CD4-positive, alpha-beta T cell (primary cell): ENCODE measurements at places on chromosomes 1 and 21. TPM values are rescaled to one million over a fixed set of nuclear protein-coding genes. Genes with fewer than 3 reads are reported as not detected.

CYP2J2 gene
- 0.33 TPM for total RNA-seq

GRCh38 chr1:13228343-13228781, 2.4 kb upstream of the PRAMEF18 start:
- no peaks in the 10 kb centered on the region for H3K27me3 ChIP-seq
- H3K4me1 ChIP-seq, result no peaks in the 10 kb centered on the region
- no peak overlapping the region for H3K27ac ChIP-seq
- no peaks in the 10 kb centered on the region for H3K36me3 ChIP-seq

DNA sequence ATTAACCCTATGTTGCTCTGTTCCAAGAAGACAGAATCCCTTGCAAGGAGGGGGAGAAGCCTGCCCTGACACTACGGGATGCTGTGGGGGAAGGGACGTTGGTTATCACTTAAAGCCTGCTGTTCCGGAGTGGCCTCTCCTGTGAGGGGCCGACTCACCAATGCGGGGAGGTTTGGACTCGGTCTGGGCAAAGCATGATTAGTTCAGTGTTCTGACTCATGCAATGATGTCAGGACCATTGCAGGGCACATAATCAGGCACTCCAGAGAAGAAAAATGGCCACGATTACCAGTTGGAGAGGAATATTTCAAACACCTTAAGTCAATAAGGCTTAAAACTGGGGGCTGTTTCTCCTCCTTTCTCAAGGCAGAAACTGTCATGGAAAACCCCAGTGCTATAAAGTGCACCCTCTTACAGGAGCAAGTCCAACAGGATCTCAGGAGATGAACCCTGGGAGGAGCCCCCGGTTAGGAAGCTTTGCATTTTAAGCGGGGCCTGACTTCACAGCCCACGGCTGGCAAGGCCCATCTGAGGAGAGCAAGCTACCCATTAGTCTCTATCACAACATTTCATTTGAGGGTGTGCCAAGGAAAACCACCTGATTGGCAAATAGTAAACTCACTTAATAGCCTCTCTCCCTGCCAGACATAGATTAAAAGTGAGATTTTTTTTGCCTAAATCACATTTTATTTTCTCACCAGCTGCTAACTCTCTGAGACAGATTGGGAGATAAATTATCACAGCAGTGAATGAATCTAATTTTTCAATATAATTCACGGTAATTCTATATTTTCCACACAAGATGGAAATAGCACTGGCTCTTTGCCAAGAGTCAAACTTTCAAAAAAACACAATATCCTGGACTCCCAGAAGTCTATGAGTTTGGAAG, 202.5 kb downstream of the C1orf94 start:
- DNase-seq, result no peak
- H3K27ac ChIP-seq, result no peak overlapping the region
- H3K4me3 ChIP-seq, result no peak overlapping the region
- peaks cover 31% of the 10 kb centered on the region for H3K27me3 ChIP-seq
- H3K4me1 ChIP-seq, result no peaks in the 10 kb centered on the region

TLCD4 gene
- total RNA-seq, result 0.11 TPM

CD1B gene
- total RNA-seq, result not detected

- H3K27ac ChIP-seq, result no peak overlapping the region
- H3K36me3 ChIP-seq, result no peaks in the 10 kb centered on the region
- H3K4me3 ChIP-seq, result no peak overlapping the region
- no peaks in the 10 kb centered on the region for H3K27me3 ChIP-seq
- no peaks in the 10 kb centered on the region for H3K4me1 ChIP-seq
Observed at GRCh38 chr1:107563441-107563840, 401.5 kb downstream of the VAV3 start.

MYBPHL gene
- not detected for total RNA-seq

FCGR2B gene
- not detected for total RNA-seq

DNA sequence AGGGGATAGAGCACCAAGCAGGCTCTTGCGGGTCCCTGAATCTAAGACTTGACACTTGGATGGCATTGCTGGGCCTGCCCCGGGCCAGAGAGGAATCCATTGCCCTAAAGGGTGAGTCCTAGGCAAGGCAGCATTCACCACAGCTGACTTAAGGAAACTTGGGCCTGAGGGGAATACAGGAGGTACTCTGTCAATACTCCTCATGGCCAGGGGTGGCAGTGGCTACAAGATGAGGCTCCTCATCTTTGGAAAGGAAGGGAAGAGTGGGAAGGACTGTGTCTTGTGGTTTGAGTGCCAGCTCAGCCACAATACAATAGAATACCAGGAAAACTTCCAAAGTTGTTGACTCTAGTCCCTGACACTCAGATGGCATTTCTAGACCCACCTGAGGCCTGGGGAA, 5.1 kb downstream of the KRTAP22-1 start:
- no peaks in the 10 kb centered on the region for H3K27me3 ChIP-seq
- no peak overlapping the region for H3K4me3 ChIP-seq
- no peak for DNase-seq

GRCh38 chr1:60228041-60228491, 154.5 kb upstream of the C1orf87 start:
- H3K4me3 ChIP-seq, result no peak overlapping the region
- no peaks in the 10 kb centered on the region for H3K36me3 ChIP-seq
- no peak for DNase-seq
- no peaks in the 10 kb centered on the region for H3K4me1 ChIP-seq

- H3K27me3 ChIP-seq, result peaks cover 12% of the 10 kb centered on the region
- no peak for DNase-seq
- no peak overlapping the region for H3K4me3 ChIP-seq
- H3K4me1 ChIP-seq, result no peaks in the 10 kb centered on the region
- no peaks in the 10 kb centered on the region for H3K36me3 ChIP-seq
- no peak overlapping the region for H3K27ac ChIP-seq
Observed at GRCh38 chr1:94325377-94326302, 88.3 kb upstream of the ARHGAP29 start.

DNAJC28 gene
- not detected for total RNA-seq

- no peaks in the 10 kb centered on the region for H3K27me3 ChIP-seq
- peaks cover 18% of the 10 kb centered on the region for H3K36me3 ChIP-seq
- no peak overlapping the region for H3K27ac ChIP-seq
- no peaks in the 10 kb centered on the region for H3K4me1 ChIP-seq
- DNase-seq, result no peak
- no peak overlapping the region for H3K4me3 ChIP-seq
Observed at GRCh38 chr1:174217787-174218574, 58.7 kb downstream of the RABGAP1L start.

DNA sequence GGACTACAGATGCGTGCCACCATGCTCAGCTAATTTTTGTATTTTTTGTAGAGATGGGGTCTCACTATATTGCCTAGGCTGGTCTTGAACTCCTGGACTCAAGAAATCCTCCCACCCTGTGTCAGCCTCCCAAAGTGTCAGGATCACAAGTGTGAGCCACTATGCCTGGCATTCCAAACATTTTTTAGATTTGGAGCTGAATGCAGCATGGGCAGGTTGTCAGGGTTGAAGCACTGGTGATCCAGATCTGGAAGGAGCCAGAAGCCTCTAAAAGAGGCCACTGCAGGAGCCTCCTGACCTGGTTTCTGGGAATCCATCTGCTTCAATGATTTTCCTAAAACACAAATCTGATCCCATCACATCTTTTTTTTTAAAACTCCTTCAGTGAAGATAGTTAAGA, 1.8 kb upstream of the CTPS1 start:
- peaks cover 25% of the 10 kb centered on the region for H3K4me1 ChIP-seq
- H3K27ac ChIP-seq, result no peak overlapping the region
- H3K36me3 ChIP-seq, result no peaks in the 10 kb centered on the region
- no peak overlapping the region for H3K4me3 ChIP-seq

ZNF684 gene
- 1.3 TPM for total RNA-seq

RASAL2 gene
- total RNA-seq, result not detected

DNA sequence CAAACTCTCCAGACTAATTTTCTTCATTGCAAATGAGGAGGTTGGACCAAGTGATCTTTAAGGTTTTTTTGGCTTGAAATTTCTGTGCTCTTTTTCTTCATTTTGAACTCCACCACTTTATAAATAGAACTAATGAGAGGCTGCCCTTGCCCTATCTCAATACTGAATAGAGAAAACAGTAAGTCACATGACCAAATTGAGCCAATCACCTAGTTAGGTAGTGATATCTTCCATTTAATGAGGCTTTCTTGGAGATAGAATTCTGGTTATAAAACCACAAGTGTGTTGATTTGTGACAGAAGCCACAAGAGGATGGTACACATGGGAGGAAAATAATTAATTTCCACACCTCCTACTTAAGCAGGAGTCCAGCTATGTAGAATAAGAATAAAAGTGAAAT, 263.4 kb upstream of the SNX7 start:
- no peaks in the 10 kb centered on the region for H3K27me3 ChIP-seq
- no peak overlapping the region for H3K4me3 ChIP-seq
- H3K36me3 ChIP-seq, result no peaks in the 10 kb centered on the region
- H3K4me1 ChIP-seq, result no peaks in the 10 kb centered on the region
- H3K27ac ChIP-seq, result no peak overlapping the region

DNA sequence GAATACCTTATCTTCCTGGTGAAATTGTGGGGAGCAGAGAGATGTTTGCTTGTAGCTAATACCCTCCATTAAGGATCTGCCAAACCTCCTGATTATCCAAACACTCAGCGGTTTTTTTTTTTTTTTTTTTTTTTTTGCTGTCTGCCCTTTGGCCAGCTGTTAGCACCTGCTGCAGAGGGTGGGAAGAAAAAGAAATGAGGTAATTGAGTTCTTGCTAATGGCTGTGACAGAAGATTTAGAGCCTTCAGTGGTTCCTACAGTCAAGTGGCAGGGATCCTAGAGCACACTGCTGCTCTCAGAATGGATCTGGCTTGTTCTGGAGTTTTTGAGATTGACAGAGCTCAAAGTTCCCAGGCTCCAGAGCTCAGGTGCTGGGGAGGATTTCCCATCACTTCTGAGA, 342.5 kb downstream of the DISC1 start:
- H3K4me1 ChIP-seq, result no peaks in the 10 kb centered on the region
- no peak for DNase-seq
- no peaks in the 10 kb centered on the region for H3K27me3 ChIP-seq
- peaks cover 5% of the 10 kb centered on the region for H3K36me3 ChIP-seq

GRCh38 chr1:97350241-97350640, 570.6 kb downstream of the DPYD start:
- no peaks in the 10 kb centered on the region for H3K4me1 ChIP-seq
- no peak for DNase-seq
- H3K27me3 ChIP-seq, result no peaks in the 10 kb centered on the region
- no peak overlapping the region for H3K27ac ChIP-seq
- H3K4me3 ChIP-seq, result no peak overlapping the region
